ENCODE measurements at places on chromosomes 2 and 18.

- DNase-seq: no peak
Measured at GRCh38 chr2:235140801-235141081, 188.9 kb downstream of the SH3BP4 start.

DNA sequence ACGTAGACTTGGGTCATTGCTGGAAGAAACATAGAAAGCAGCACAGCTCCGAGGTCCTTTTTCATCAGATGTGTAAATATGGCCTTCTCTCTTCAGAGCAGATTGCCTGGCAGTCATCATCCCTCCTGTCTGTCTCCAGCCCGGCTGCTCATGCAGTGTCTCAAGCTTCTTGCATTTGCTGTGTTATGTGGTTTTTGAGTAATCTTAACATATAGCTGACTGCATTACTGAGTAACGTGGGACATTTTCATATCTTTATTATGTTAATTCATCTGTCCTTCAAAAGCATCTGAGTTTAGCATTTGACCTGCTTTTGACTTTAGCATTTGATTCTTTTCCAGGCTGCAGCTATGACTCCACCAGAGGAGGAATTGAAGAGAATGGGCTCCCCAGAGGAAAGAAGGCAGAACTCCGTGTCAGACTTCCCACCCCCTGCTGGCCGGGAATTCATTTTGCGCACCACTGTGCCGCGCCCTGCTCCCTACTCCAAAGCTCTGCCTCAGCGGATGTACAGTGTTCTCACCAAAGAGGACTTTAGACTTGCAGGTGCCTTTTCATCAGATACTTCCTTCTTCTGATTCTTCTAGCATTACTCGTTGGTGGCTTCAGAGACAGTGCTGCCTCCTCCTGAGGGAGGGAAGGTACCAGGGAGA is 116.2 kb downstream of the RAB3GAP1 start:
- no peak for DNase-seq

- no peak for DNase-seq
Measured at GRCh38 chr2:558879-559278, 118.3 kb downstream of the TMEM18 start.

GRCh38 chr2:227788561-227789018 is 25.1 kb upstream of the CCL20 start:
- DNase-seq: no peak

GRCh38 chr2:78614726-78615125 is 410.8 kb upstream of the REG3G start:
- no peak for DNase-seq

DNA sequence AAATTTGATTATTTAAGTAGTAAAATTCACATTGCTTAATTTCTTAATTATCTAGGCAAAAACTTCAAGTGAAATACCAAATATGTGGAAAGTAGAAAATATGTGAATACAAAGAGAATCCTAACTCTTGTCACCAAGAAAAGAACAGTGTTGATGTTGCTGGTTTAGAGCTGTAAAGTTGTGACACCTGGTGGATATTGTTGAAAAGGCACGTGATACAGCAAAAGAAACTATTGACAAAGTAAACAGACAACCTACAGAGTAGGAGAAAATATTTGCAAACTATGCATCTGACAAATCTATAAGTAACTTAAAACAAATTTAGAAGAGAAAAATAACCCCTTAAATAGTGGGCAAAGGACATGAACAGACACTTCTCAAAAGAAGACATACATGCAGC is 25.6 kb upstream of the ZC3H15 start:
- no peak for DNase-seq

DNA sequence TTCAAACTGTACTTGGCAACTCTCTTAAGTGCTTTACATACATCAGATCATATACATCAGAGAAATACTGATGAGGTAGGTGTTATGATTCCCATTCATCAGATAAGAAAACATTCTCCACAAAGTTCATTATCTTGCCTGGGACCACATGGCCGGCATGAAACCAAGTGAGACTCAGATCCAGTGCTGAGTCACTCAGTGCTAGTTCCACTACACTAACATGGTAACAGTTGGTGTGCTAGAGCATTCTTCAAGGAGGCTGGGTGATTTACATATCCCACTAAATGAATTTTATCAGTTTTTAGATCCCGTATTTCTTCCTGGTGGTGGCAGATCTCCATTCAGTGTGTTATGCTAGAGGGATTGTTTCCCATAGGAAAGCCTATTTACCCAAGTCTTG is 772.0 kb downstream of the CNTNAP5 start:
- DNase-seq: no peak

DNA sequence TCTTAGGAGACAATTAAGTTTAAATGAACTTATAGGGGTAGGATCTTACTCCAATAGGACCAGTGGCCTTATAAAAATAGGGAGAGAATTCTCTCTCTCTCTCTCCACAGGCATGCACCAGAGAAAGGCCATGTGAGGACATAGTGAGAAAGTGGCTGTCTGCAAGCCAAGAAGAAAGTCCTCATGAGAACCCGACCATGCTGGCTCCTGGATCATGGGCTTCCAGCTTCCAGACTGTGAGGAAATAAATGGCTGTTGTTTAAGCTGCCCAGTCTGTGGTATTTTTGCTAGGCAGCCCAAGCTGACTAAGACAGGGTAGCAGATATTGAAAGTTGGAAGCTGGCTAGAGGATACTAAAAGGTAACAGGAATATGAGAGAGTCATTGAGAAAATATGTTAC is 454.0 kb downstream of the NBAS start:
- no peak for DNase-seq

- DNase-seq: no peak
Measured at GRCh38 chr18:49249521-49249920, 210.9 kb downstream of the DYM start.

All from substantia nigra (tissue), 51 donors.